Ovary (tissue), 10 donors: ENCODE measurements at places on chromosomes 16 and 17. TPM values are rescaled to one million over a fixed set of nuclear protein-coding genes. Genes with fewer than 3 reads are reported as not detected.
A peak's percentile ranks its signal among the peaks of the same experiment; 100 is the strongest.

- DNase-seq = no peak
- no peaks in the 10 kb centered on the region for H3K36me3 ChIP-seq
- peak overlapping the region; percentile 48 for H3K27ac ChIP-seq
- no peaks in the 10 kb centered on the region for H3K27me3 ChIP-seq
- H3K4me1 ChIP-seq = peaks cover 62% of the 10 kb centered on the region
- no peak overlapping the region for H3K4me3 ChIP-seq
Observed at GRCh38 chr17:40325156-40326013, 16.4 kb downstream of the RARA start.

GRCh38 chr16:46845952-46846351, 15.0 kb upstream of the C16orf87 start:
- H3K4me3 ChIP-seq = no peak overlapping the region
- no peaks in the 10 kb centered on the region for H3K4me1 ChIP-seq
- H3K36me3 ChIP-seq = no peaks in the 10 kb centered on the region
- H3K27me3 ChIP-seq = no peaks in the 10 kb centered on the region

Gene KRT40
- not detected for total RNA-seq

Gene CORO6
- total RNA-seq = 3.5 TPM

DNA sequence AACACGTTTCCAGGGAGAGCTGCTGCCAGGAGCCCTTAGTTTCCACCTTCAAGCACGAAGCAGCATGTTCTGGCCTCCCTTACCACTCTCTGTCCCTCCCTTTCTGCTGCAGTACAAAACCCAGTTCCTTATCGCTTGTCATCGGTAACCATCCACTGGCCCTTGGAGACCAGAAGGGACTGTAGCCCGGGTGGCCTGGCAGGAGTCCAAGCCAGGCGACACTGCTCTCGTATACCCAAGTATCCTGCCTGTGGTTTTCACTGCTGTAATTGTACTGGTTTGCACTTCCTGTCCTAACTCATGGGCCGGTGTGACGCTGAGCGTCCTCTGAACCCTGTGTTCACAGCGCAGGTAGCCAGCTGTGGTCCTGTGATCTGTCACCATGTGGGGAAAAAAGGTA, 81.1 kb downstream of the MAF start:
- peaks cover 6% of the 10 kb centered on the region for H3K4me1 ChIP-seq
- H3K27me3 ChIP-seq = no peaks in the 10 kb centered on the region
- DNase-seq = no peak

GRCh38 chr16:26705346-26705745, 361.4 kb upstream of the C16orf82 start:
- H3K27me3 ChIP-seq = no peaks in the 10 kb centered on the region
- DNase-seq = no peak
